ENCODE measurements at places on chromosomes 7 and 10. TPM values are rescaled to one million over a fixed set of nuclear protein-coding genes. Genes with fewer than 3 reads are reported as not detected.

DNA sequence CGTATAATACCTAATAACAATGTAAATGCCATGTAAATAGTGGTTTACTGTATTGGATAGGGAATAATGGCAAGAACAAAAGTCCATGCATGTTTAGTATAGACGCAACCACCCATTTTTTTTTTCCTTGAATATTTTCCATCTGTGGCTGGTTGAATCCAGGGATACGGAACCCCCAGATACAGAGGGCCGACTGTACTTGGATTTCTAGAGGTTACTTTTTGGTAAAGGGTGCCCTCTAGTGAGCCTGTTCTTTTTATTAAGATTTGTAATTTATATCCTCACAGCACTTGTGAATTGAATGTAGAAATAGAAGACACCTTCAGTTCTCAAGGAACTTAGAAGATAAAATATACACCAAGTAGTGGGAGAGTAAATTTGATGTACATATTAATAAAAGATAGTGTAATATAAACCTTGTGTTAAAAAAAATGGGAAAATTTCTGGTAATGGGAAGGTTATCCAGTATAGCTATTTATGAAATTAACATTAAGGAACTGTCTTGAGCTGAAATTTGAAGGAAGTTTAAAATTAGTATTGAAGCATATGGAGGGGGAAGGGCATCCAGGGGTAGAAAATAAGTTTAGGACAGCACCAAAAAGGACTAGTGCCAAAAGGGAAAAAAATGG is 32.0 kb downstream of the EXOC6 start:
- DNase-seq, result no peak

Gene CTAGE6
- 0.22 TPM for polyA plus RNA-seq

DNA sequence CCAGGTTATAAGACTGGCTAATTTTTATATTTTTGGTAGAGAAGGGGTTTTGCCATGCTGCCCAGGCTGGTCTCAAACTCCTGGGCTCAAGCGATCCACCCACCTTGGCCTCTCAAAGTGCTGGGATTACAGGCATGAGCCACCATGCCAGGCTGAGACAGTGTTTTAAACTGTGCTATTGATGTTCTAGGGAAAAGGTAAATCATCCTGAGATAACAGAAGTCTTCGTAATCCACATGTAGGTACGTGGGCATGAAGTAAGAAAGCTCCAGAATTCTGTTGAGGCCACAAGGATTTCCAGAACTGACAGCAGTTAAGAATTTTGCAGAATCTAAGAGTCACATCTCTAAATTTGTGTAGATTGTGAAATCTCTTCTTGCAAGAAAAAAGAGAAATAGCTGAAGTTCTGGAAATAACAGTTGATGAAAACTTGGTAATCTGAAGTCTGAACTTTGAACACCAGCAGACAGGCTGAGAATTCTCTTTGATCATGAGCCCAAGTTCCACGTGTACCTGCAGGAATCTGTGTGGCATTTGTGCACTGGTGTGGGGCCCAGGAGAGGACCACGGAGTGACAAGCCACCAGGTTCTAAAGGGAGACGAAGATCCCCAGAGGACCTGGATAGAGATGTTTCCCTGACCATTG is 24.6 kb downstream of the C7orf33 start:
- DNase-seq, result no peak

DNA sequence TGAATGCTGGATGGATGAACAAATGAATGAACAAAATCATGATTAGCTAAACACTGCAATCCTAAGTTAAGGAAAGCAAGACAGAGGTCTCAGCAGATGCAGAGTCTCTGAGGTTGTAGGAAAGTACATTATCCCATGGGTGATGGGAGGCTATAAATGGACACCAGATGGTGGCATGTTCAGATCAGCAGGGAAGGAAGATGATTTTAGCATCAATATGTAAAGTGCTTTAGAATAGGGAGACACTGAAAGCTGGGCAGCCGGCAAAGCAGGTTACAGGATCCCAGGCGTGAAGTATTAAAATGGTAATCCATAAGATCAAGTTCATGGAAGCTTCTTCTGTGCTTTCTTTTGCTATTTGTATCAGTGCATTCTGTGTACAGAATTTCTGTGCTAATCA is 7.9 kb upstream of the RAPGEF5 start:
- no peak for DNase-seq

GRCh38 chr10:77110757-77111156 is 526.9 kb downstream of the KCNMA1 start:
- no peak for DNase-seq

All from heart right ventricle (tissue), 16 donors.